Calu3 (cell line): ENCODE measurements at places on chromosomes 3 and 15. TPM values are rescaled to one million over a fixed set of nuclear protein-coding genes. Genes with fewer than 3 reads are reported as not detected.

DNA sequence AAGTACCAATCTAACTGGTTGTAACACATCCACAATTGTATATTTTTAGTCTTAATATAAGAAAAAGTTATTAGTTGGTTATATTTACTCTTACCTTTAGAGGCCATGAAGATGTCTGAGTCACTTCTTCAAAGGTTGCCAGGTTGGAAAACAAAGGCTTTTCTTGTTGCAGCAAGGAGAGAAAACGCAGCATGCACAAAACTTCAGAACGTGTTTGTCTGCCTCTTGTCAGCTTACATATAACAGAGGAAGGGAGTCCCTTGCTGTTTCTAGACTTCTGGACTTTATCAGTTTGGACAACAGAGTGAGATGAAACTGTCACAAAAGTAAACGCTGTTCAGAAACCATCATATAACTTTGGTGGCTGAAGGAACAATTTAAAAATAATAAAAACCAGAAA lies at the start of gene PLSCR5:
Gene PLSCR5 (minus strand): TSS at position 241 of the 400 bp plus-strand sequence. CDS start 134 bp downstream, at position 107.
- peaks cover 12% of the 10 kb centered on the region for H3K4me1 ChIP-seq
- peak within 1 kb of the TSS; percentile 39 for H3K27ac ChIP-seq
- no peaks in the 10 kb centered on the region for H3K27me3 ChIP-seq
- no peak within 1 kb of the TSS for H3K4me3 ChIP-seq
- H3K36me3 ChIP-seq = no peaks in the 10 kb centered on the region
- DNase-seq = peak; percentile 51

DNA sequence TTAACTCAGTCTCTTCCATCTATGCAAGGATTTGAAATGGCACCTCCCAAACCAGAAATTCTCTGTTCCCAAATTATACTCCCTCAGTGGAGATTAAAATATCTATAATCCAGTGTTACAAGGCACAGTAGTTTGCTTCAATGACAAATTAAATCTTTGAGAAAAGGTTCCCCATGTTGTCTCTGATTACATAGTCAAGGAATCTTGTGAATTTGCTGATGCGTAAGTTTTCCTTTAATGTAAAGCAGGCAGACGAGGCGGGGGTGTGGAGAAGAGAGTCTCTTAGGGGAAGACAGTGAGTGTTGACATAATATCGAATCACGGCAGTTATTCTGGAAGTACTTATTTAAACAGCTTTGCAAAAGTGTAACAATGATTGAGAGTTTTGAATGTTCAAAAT lies 236.4 kb upstream of the RARB start:
- DNase-seq = no peak
- H3K36me3 ChIP-seq = no peaks in the 10 kb centered on the region
- H3K4me1 ChIP-seq = no peaks in the 10 kb centered on the region
- H3K27ac ChIP-seq = no peak overlapping the region
- H3K4me3 ChIP-seq = no peak overlapping the region

DNA sequence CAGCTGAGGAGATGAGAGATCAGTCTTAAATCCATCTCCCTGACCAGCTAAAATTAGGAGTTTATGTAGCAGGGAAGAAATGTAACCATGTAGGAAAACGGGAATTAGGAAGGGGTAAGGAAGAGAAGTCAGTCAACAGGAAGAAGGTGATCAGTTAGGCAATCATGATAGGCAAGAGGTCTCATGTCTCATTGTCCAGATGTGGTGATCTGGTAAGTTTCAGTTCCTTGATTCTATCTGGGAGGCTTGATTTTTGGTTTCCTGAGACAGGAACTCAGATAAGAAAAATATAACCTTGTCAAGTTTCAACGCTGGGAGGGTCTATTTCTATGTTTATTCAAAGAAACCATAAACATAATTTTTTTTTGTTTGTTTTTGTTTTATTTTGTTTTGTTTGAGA lies 40.3 kb upstream of the TBC1D5 start:
- no peak overlapping the region for H3K27ac ChIP-seq
- H3K4me3 ChIP-seq = no peak overlapping the region
- peaks cover 15% of the 10 kb centered on the region for H3K27me3 ChIP-seq
- no peak for DNase-seq

DNA sequence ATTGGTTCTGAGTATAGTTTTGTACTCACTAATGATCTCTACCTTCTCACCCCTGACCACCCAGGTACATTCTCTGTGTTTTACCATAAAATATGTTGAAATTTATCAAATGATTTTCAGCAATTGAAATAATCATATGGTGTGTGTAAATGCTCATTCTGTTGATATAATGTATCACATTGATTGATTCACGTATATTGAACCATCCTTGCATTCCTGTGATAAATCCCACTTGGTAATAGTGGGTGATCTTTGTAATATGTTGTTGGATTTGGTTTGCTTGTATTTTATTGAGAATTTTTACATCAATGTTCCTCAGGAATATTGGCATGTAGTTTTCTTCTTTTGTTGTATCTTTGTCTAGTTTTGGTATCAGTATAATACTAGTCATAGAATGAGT lies 1497.6 kb downstream of the OTOL1 start:
- no peak overlapping the region for H3K27ac ChIP-seq
- peaks cover 8% of the 10 kb centered on the region for H3K4me1 ChIP-seq
- H3K4me3 ChIP-seq = no peak overlapping the region
- DNase-seq = no peak

- no peaks in the 10 kb centered on the region for H3K4me1 ChIP-seq
- H3K27ac ChIP-seq = no peak overlapping the region
- no peak for DNase-seq
These were observed 154.1 kb upstream of the GRM7 start for GRCh38 chr3:6706777-6707176.

ZIC1 gene
- not detected in 2 replicates for total RNA-seq

RTP3 gene
- not detected in 2 replicates for total RNA-seq

CLRN1 gene
- total RNA-seq = not detected in 2 replicates
